ENCODE measurements at places on chromosomes 16 and 17. TPM values are rescaled to one million over a fixed set of nuclear protein-coding genes. Genes with fewer than 3 reads are reported as not detected.

The NLK gene
- 24.6 TPM for polyA plus RNA-seq

The TMEM88 gene
- polyA plus RNA-seq, result 0.29 TPM

The KSR1 gene
- 28.2 TPM for polyA plus RNA-seq

The MAP2K6 gene
- 8.8 TPM for polyA plus RNA-seq

The FBXW10B gene
- 0.97 TPM for polyA plus RNA-seq

The TBC1D26 gene
- not detected for polyA plus RNA-seq

The MILR1 gene
- polyA plus RNA-seq, result 5.1 TPM

The SLC22A31 gene
- not detected for polyA plus RNA-seq

The AATF gene
- 18.8 TPM for polyA plus RNA-seq

The MAP2K3 gene
- polyA plus RNA-seq, result 13.7 TPM

The DNAJC7 gene
- polyA plus RNA-seq, result 66.4 TPM

The CYBA gene
- 53.6 TPM for polyA plus RNA-seq

The RHBDL1 gene
- polyA plus RNA-seq, result 1.7 TPM

The SLC52A1 gene
- polyA plus RNA-seq, result not detected

The HOXB5 gene
- polyA plus RNA-seq, result 9.4 TPM

The TRPV3 gene
- 0.46 TPM for polyA plus RNA-seq

The SCARF1 gene
- polyA plus RNA-seq, result 0.20 TPM

The SNX20 gene
- polyA plus RNA-seq, result not detected

The MYLK3 gene
- 0.11 TPM for polyA plus RNA-seq

The CCL3 gene
- not detected for polyA plus RNA-seq

The SLC13A5 gene
- not detected for polyA plus RNA-seq

The CNTROB gene
- polyA plus RNA-seq, result 11.3 TPM

The PRR29 gene
- polyA plus RNA-seq, result 0.15 TPM

The NPIPB6 gene
- polyA plus RNA-seq, result 0.47 TPM

The SEZ6 gene
- polyA plus RNA-seq, result not detected

The PRSS53 gene
- 0.79 TPM for polyA plus RNA-seq

The EMC6 gene
- 23.4 TPM for polyA plus RNA-seq

The WFDC1 gene
- polyA plus RNA-seq, result 19.9 TPM

The VPS9D1 gene
- 8.6 TPM for polyA plus RNA-seq

The CACNG5 gene
- not detected for polyA plus RNA-seq

The PPP1R27 gene
- polyA plus RNA-seq, result not detected

The ADCY7 gene
- 9.7 TPM for polyA plus RNA-seq

The ABCA6 gene
- 0.41 TPM for polyA plus RNA-seq

The CIBAR2 gene
- polyA plus RNA-seq, result 0.31 TPM

The SYCE1L gene
- 0.15 TPM for polyA plus RNA-seq

The KRTAP1-5 gene
- 20.2 TPM for polyA plus RNA-seq

The OR1A1 gene
- polyA plus RNA-seq, result not detected

The SRSF1 gene
- 249 TPM for polyA plus RNA-seq

The SLC38A8 gene
- not detected for polyA plus RNA-seq

The SLC6A4 gene
- 0.02 TPM for polyA plus RNA-seq

Measured in AG04450 (cell line).